ENCODE measurements at places on chromosomes 11 and 22.
A peak's percentile ranks its signal among the peaks of the same experiment; 100 is the strongest.

DNA sequence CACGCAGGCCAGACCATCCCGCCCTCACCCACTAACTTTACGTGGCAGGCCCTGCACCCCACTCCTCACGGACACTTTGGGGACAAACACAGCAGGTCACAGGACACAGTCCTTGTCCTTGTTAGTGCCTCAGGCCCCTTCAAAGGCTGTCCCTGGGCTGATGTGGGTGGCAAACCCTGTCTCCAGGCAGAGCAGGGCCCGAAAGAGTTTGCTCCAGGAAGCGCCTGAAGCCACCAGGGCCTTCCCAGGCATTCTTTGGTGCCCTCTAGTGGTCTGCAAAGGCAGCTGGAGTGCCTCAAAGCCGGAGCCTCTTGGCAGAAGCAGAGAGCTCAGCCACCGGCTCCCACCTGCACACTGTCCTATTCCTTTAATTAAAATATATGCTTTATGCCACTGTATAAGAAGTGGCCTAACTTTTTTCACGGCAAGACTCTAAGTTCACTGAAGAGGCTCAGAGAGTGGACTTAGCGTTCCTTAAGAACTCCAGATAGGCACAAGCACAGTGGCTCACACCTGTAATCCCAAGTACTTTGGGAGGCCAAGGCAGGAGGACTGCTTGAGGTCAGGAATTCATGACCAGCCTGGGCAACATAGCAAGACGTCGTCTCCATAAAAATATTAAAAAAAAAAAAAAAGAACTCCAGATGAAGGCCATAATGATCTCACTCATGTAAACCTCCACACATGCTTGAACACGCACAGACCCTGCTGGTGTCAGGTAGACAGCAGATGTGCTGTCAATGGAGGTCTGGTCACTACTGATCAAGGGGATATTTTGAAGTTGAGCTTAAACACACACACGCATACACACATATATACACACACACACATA, 11.1 kb downstream of the TXN2 start:
- peak; percentile 89 for DNase-seq

GRCh38 chr11:78319453-78319955, 98.1 kb downstream of the GAB2 start:
- no peak for DNase-seq

DNA sequence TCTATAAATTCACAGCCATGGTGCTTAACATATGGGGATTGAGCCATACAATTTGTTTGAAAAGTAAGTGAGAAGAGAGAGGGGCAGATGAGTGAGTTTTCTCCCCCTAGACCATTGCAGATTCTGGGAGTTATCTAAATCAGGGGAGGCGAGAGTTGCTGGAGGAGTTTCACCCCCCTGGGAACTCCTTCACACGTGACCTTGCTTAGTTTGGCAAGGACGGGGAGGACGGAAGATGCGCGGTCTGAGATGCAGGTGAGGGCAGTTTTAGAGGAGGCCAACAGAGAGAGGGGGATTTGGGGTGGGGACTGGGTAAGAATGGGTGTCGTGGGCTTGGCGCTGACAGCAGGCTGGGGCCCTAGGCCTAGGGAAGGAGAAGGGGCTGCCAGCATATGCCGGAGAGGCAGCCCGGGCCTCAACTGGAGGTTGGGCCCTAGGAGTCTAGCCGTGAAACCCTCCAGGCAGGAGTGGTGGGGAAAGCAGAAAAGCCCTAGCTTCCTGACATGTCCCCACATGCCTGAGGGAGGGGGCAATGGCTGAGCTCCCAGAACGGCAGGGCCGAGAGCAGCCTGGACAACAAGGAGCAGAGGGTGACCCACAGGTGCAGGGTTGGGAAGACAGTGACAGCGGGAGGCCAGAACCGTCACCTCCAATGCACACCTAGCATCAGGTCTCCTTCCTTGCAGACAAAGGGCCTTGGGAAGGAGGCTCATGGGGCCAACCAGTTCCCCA, 63.9 kb downstream of the ELFN2 start:
- no peak for DNase-seq

DNA sequence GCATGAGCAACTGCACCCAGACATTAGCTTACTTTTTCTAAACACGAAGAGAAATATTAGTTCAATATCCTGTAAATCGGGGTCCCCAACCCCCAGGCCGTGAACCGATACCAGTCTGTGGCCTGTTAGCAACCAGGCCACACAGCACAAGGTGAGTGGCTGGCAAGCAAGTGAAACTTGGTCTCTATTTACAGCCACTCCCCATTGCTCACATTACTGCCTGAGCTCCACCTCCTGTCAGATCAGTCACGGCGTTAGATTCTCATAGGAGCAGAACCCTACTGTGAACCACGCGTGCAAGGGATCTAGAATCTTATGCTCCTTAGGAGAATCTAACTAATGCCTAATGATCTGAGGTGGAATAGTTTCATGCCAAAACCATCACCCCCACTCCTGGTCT, 27.8 kb upstream of the DEPDC7 start:
- no peak for DNase-seq

GRCh38 chr11:57476757-57477506, 16.6 kb downstream of the RTN4RL2 start:
- DNase-seq: peak; percentile 42

- DNase-seq: peak; percentile 83
These were observed 76.5 kb upstream of the ARFGAP3 start for GRCh38 chr22:42933485-42934091.

GRCh38 chr11:74641289-74641688, 48.9 kb downstream of the POLD3 start:
- DNase-seq: no peak

DNA sequence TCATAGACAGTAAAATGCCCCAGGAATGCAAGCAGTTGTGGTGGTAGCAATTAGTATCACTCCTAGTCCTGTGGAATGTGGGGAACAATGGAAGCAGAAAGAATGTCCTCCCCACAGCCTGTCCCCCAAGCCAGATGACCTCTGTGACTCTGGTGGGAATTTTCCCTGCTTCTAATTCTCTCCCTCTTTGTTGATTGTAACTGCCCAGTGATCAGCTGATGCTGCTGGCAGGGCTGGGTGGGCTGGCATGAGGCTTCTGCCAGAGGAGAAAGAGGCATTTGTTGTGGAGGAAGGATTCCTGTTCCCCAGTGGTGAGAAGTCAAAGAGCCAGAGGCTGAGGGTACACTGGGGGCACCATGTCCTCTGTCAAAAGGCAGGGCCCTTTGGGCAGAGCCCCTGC, 116.7 kb upstream of the NCAM1 start:
- no peak for DNase-seq

DNA sequence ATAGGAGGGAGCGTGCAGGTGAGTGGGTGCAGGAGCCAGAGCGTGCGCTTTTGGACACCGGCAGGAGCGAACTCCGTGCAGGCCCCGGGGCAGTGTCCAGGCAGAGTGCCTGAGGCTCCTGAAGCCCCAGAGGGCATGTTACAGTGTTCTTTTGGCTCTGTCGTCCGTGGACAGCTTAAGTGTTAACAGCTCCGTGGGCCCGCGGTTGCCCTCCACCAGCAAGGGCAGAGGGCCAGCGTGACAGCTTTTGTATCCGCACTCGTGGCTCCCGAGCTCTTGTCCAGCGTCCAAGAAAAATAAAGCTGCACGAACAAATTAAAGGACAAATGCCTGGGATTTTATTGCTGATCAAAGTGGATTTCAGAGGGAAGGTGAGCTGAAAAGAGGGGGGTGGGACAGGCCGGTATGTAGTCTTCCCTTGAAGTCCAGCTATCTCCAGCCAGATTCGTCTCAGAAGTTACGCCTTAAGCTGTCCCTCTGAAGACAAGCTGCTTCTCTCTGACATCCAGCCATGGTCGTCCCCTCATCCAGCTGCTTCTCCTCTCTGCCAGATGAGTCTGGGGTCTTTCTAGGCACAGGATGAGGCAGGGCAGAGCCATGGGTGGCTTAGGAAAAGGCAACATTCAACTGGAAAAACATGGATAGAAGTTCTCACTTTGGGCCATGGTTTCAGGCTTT, 968 bp upstream of the TMEM109 start:
- DNase-seq: no peak

DNA sequence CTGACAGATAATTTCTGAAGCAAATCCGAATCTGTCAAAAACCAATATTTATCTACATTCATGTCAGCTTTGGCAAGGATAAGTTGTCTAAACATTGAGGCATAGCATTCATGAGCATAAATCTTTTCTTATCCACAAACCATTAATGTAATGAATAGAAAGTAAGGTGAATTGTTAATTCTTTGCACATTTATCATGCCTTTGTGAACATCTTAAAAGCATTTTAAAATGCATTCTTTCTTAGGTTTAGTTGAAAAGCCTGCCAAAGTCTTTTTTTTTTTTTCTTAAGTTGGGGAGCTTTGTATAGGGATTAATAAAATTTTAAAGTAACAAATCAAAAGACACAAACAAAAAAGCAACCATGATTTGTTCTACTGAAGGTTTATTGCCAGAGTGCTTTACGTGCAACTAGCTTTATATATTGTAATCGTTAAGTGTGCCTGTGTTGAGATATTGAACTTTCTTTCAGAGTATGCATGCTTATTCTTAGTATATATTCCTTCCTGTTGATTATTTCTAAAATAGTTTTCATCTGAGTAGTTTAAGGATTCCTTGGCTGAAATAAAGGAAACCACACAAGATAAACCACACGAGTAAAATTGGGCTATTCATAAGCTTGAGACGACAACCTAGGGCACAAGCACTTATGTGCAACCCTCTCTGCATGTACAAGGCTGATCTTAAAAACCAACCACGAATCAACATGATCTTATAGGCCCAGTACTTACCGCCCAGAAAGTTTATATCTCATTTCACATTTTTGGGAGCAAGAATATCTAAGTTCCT, 1110.9 kb upstream of the CNTN5 start:
- no peak for DNase-seq

- DNase-seq: no peak
These were observed 324.4 kb downstream of the BRD1 start for GRCh38 chr22:49503321-49503720.

- no peak for DNase-seq
These were observed 15.1 kb upstream of the OAF start for GRCh38 chr11:120195601-120196320.
